A172 (cell line): ENCODE measurements at places on chromosomes 2 and 18.

DNA sequence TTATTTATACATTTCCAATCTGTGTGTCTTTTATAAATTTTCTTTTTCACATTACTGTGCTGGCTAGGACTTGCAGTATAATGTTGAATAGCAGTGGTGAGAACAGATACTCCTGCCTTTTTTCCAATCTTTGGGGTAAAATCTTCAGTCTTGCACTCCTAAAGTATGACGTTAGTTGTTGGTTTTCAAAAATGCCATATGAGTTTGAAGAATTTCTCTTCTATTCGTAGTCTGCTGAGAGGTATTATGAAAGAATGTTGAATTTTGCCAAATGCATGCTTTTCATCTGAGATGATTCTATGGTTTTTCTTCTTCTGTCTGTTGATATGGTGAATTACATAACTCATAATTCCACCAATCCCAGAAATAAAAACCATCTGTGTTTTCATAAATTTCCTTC lies 335.3 kb upstream of the CHST9 start:
- DNase-seq: no peak

DNA sequence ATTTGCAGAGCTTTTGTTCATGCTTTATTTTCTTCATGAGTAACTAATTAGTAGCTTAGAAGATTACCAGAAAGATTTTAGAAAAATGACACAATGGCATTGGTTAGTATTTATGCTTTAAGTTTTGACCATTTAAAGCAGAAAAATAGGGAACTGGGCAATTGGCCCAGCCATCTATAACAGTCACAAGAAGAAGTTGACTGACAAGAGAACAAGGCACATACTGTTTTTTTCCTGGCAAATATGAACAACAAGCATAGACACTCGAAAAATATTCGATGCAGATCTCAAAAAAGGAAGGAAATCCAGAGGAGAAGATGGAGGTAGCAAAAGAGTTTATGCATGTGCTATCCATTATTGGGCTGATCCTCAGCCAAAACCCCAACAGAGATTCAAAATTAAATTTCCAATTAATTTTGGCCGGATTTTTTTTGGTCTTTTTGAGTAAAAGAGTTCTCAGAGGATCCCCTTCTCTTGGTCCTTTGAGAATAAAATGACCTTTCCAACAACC lies 200.8 kb upstream of the SLC35G4 start:
- DNase-seq: no peak

- no peak for DNase-seq
These were observed 113.3 kb downstream of the FSHR start for GRCh38 chr2:49041061-49041460.

GRCh38 chr2:154637456-154637855 lies 61.0 kb upstream of the KCNJ3 start:
- DNase-seq: no peak

DNA sequence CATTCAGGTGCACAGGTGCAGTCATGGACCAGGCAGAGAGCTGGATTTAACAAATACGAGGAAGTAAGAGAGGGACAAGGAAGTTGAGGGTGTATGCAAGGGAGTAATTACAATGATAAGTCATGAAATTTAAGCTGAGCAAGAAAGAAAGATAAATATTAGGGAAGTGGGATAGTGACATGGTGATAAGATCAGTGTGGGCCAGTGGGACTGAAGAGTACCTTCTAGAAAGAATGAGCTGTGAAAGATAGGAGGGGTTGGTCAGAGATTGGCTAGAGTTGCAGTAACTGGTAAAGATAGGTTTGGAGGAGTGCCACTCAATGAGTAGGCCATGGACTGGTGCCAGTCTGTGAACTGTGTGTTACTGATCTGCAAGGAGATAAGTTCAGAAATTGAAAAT lies 200.8 kb upstream of the SIX3 start:
- no peak for DNase-seq

GRCh38 chr18:48533340-48534070 lies 5.3 kb upstream of the CTIF start:
- DNase-seq: no peak

DNA sequence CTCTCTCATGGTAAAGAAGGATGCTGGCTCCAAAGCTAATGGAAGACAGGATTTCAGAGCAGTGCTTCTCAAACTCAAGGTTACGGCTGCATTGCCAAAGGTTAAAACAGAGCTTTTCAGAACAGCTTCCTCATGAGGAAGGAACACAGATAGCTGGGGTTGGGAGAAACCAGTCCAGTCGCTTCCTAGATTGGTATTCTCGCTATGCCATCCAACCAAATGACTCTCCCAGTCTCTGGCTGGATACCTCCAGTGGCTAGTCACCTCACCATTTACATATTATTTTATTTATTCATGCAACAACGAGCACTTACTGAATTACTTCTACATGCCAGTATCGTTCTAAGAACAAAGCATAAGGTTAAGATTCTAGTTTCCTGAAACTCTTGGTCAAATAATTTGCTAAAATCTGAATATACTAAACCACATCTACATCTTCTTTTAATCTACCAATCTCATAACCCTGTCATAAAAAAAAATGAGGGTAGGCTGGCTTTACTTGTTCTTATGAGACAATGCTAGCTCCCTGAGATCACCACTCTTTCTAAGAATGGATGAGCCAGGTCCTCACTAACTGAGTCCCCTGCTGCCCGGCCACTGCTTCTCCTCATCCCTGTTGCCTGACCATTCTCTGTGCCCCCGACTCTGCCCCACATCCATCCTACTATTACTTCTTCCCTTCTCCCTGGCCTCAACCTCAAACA lies 20.4 kb downstream of the KDSR start:
- DNase-seq: no peak

- no peak for DNase-seq
These were observed 100.9 kb upstream of the SETBP1 start for GRCh38 chr18:44579745-44580144.

DNA sequence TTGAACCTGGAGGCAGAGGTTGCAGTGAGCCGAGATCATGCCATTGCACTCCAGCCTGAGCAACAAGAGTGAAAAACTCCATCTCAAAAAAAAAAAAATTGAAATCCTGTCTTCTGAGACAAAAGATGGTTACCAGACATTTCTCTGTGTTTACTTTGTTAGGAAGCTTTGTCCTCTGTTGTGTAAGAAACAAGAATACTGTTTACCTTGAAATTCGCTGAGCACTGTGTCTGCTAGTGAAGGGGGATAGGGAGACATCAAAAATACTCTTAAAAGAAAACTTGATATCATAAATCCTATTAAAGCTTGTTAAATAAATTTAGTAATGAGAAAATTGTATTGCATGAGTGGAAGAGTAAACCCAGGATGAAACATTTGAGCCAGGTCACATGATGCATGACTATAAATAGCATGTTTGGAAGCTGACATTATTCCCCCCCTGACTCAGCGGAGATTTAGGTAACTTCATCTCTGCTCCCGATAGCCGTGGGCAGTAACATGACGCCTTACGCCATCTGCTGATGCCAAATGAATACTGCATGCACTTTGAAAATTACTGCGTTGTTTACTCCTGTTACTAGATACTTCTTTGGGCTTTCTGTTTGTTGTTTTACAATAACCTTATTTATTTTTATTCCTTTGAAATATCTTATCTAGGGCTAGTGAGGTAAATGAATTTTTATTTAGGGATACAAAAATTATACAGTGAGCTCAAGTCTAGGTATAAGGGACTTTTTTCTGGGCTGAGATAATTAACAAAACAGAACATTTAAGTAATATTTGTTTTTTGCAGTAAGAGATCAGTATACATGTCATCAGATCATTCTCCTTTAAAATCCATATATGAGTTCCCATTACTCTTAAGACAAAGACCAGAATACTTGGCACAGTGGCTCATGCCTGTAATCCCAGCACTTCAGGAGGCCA lies 134.9 kb downstream of the MAP3K20 start:
- DNase-seq: peak; percentile 92

DNA sequence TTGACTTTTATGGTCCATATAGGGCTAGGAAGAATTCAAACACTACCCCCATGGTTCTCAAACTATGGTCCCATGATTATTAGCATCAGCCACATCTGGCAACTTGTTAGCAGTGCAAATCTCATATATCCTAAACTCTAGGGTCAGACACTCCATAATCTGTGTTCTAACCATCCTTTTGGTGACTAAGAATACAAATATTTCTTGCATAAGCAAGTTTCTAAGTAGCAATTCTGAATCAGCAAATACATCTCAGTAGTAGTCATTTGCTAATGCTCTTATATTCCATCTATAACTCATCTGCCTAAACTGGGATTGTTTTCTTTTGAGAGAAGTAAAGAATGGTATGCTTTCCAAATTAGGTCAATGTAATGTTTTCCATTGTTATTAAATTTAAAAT lies 447.3 kb downstream of the TMX3 start:
- peak; percentile 32 for DNase-seq

DNA sequence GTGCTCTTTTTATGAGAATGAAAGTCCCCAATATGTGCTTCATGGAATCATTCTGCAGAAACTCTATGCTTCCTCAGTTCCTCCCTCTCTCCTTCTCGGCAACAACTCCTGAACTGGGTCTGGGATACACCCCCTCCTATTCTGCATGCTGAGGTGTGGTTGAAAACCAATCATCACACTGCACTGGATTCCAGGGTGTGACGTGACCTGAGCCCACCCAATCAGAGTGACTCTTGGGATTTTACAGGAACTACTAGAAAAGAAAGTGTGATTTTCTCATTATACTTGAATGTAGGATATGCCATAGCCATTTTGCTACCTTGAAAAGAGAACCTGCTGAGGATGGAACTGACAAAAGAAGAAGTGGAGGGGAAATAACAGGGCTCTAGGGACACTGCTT lies 36.3 kb downstream of the ACVR1 start:
- DNase-seq: no peak

GRCh38 chr2:73640946-73641766 lies 1.1 kb downstream of the NAT8 start:
- no peak for DNase-seq

DNA sequence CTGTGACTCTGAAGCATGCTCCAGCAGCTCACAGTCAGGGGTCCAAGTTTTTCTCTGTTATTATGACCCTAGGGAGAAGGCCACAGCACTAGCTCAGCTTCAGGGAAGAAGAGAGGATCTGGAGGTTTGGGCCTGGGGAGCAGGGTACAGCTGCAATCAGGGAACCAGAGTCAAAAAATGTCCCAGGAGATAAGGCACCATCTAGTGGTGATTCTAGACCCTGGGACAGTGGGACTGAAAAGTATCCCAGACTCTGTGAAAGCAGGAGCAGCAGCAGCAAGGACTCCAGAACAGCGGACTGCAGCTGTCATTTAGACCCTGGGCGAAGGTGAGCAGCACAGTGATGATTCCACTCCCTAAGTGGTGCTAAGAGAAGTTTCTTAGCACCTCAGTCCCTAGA lies 278.4 kb upstream of the DDX18 start:
- DNase-seq: no peak

- no peak for DNase-seq
These were observed 4.4 kb upstream of the VPS54 start for GRCh38 chr2:64023485-64024258.

- no peak for DNase-seq
These were observed 107.5 kb upstream of the SRD5A2 start for GRCh38 chr2:31688282-31688681.

GRCh38 chr18:48715711-48716361 lies 177.0 kb downstream of the CTIF start:
- DNase-seq: no peak

DNA sequence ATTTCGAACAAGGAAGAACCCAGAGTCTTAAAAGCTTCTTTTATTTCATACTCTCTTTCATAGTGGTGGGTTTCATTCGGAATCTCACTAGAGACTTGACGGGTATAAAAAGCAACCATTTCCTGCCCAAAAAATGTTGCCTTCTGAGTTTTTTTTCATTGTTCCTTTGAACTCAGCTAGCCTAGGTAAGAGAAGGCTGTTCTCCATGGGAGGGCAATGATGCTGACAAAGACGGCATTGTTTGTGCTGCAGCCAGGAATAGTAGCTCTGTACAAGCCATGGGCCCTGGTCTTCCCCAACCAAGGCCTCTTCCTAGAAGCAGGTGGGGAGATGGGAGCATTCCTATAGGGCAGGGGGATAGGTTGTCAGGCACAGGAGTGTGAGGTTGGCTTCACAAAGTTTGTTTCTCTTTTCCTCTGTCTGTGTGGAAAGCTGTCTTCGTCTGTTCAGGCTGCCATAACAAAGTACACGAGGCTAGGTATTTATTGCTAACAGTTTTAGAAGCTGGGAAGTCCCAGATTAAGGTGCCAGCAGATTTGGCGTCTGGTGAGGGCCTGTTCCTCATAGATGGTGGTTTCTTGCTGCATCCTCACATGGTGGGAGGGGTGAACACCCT lies 405.1 kb downstream of the NBAS start:
- no peak for DNase-seq

- peak; percentile 80 for DNase-seq
These were observed 143.4 kb downstream of the ADCYAP1 start for GRCh38 chr18:1048032-1048431.

DNA sequence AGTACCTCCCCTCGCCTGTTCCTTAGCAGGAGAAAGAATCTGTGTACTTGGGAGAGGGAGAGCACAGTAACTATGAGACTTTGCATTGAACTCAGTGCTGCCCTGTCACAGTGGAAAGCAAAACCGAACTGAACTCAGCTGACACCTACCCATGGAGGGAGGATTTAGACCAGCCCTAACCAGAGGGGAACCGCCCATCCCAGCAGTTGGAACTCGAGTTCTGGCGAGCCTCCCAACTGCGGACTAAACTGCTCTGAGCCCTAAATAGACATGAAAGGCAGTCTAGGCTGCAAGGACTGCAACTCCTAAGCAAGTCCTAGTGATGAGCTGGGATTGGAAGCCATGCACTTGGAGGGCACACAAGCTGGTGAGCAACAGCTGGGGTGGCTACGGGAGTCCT lies 110.4 kb downstream of the GRB14 start:
- no peak for DNase-seq

- no peak for DNase-seq
These were observed 422.5 kb downstream of the DPP10 start for GRCh38 chr2:114864901-114865300.

GRCh38 chr2:9638532-9638931 lies 7.7 kb upstream of the YWHAQ start:
- DNase-seq: peak; percentile 98

- no peak for DNase-seq
These were observed 167.8 kb downstream of the PRPF40A start for GRCh38 chr2:152549423-152549822.

DNA sequence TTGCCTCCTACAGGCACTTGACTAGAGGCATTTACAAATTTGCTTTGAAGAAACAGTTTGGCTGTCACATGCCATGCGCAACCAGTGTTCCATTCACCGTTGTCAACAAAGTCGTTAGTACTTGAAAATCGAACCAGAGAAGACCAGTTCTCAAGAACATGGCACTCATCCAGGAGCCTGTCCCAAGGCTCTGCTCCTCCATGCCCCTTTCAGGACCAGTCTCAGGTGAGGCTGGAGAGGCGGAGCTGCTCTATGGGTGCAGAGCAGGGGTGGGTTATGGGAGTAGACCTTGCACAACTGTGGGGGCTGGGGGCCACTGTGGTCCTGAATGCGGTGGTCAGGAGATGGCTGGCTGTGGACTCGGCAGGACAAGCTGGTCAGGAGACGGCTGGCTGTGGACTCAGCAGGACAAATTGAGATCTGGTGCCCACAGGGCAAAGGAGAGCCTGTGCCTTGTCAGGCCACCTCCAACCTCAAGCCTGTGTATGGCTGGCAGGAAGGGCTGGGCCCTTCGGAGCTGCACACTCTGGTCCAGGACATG lies 12.3 kb upstream of the ATP9B start:
- DNase-seq: no peak

GRCh38 chr18:55830544-55830943 lies 242.6 kb upstream of the TCF4 start:
- no peak for DNase-seq
